Stimulated activated CD8-positive, alpha-beta memory T cell treated with anti-CD3 and anti-CD28 coated beads, Interleukin-15, amount 100 ng/mL, for 4 hours (primary cell): ENCODE measurements at places on chromosomes 5 and 9.

DNA sequence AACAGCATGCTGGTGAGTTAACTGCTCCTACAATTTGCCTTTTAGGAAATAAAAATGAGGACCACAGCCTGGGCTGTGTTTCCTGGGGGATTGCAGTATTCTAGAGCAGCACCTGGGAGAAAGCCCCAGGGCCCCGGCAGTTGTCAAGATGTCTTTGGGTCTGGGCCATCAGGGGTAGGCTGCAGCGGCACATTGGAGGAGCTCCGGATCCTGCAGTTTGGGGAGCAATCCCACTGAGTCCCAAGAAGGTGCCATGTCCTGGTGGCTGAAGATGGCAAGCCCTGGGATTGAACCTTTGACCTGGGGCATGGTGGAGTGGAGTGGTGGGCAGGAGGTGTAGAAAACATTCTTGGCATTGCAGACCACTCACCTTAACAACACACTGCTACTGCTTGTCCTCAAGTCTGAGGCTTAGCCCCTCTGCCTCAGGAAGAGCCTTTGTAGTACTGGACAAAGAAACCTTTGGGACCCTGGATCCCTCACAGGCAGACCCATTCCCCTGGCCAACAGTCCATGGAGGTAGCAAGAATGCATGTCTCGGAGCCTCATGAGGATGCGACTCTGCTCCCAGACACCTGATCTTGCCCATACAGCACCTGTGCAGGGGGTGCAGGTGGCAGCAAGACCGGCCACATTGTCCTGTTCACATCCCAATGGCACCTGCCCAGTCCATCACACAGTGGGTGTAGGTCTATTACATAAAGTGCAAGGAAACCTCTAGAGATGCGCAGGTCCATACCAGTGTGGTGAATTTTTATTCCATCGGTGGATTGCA lies 159.1 kb upstream of the IRX2 start:
- DNase-seq, result no peak

- no peak for DNase-seq
Observed at GRCh38 chr5:139251695-139252288, 41.7 kb upstream of the MATR3 start.

- no peak for DNase-seq
Observed at GRCh38 chr5:162434281-162434680, 366.7 kb downstream of the GABRG2 start.

DNA sequence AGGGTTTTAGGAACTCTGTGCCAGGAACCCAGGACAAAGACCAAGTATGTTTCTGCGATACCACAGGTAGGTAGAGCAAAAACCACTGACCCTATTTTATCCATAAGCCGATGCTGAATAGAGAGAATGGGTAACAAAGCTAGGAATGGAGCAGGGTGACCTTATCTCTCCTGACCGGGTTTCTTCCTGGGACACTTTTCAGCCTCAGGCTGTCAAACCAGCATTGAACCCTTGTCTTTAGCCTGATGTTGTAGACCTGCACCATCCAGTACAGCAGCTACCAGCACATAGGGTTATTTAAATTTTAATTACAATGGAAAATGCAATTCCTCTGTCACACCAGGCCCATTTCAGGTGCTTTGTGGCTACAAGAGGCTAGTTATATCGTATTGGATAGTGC lies 43.1 kb upstream of the DMRT3 start:
- DNase-seq, result no peak

GRCh38 chr9:84598921-84599636 lies 70.5 kb upstream of the NTRK2 start:
- no peak for DNase-seq

- DNase-seq, result no peak
Observed at GRCh38 chr5:80191991-80192398, 63.9 kb downstream of the SERINC5 start.

- no peak for DNase-seq
Observed at GRCh38 chr9:123414936-123415930, 59.2 kb downstream of the CRB2 start.

DNA sequence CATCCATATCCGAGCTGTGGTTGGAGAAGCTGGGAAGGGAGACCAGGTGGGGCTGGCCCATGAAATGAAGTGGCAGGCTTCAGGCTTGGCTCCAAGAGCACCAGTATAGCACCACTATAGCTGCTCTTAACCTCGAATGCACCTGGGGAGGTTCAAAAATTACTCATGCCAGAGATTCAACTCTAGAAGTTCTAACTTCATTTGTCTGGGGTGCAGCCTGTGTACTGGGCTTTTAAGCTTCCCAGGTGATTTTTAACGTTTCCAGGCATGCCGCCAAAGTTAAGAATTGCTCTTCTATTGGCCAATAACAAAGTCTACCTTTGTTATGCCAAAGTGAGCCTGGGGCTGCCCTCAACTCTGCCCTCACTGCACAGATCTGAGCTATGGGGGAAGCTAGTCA lies 458 bp downstream of the PRSS3 start:
- no peak for DNase-seq

DNA sequence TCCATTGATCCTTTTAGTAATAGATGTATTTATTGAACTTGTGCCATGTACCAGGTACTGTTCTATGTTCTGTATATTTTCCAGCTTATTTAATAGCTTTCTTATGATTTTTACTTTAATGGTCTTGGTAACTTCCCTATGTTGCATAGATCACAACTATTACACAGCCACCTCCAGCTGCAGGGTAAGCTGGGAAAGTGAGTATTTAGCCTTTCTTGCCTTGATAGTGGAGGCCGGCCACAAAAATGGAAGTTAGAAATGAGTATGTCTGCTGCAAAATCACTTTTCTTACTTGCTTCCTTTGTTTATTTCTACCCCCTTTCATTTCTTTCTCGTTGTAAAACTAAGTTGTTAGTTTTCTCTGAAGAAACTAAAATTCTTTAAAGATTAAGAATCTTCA lies 43.1 kb upstream of the ANKDD1B start:
- DNase-seq, result no peak

GRCh38 chr9:88320748-88321415 lies 67.4 kb upstream of the SPIN1 start:
- no peak for DNase-seq

GRCh38 chr9:105341434-105342146 lies 97.1 kb downstream of the SLC44A1 start:
- DNase-seq, result no peak

- DNase-seq, result no peak
Observed at GRCh38 chr9:136254381-136255165, 9.0 kb upstream of the QSOX2 start.

GRCh38 chr9:113139225-113139829 lies 11.5 kb upstream of the SLC31A2 start:
- DNase-seq, result no peak

DNA sequence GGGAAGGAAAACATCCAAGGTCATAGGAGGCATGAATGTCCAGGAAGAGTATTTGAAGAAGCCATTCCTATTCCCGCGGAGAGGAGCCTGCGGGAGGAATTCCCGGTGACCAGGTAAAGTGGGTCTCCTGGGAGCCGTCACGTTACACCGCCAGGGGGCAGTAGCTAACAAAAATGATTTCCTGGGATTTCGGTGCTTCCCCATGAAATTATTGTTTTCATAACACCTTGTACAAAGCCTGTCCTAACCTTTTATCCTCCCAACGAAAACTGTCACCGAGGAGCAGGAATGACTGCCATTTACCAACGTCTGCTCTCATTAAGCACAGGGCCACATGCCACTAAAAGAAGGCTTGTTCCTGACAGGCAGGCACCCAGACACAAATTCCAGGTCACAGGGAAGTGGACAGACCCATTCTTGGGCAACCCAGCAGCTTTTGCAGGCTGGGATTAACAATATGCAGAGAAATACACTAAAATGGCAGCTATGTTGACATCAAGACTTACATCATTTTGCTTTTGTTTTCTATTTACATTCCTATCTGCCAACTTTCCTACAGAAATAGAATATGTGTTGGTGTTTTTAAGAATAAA lies 41.2 kb upstream of the CTSL start:
- no peak for DNase-seq

DNA sequence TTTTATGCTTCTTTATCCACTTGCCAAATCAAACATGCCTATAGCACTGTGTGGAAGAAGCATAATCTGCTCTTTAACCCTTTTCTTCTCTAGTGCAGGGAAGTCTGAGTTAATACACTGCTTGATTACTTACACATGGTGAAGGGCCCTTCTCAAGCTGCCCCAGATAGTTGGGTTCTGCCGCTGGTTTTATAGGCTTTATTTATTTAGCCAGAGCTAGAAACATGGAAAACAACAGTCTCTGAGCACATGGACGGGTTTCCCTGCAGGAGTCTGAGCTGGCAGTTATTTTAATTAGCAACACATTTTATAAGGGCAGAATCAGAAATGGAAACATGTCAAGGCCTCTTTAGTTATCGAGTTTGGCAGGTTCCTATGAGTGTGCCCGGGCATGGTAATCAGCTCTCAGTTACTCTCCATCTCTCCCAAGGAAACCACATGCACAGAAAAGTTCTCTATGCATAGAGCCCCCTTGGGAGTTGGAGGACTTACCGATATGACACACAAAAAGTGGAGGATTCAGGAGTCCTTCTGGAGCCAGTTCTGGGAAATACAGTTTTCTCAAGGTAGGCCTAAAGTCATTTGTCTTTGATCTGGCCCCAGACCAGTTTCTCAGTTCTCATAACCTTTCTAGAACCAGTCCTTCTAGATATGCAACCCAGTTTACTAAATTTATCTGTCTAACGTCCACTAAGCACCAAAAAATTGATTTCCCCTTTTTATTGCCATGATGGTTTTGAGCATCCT lies 564.8 kb downstream of the ACTL7B start:
- no peak for DNase-seq

DNA sequence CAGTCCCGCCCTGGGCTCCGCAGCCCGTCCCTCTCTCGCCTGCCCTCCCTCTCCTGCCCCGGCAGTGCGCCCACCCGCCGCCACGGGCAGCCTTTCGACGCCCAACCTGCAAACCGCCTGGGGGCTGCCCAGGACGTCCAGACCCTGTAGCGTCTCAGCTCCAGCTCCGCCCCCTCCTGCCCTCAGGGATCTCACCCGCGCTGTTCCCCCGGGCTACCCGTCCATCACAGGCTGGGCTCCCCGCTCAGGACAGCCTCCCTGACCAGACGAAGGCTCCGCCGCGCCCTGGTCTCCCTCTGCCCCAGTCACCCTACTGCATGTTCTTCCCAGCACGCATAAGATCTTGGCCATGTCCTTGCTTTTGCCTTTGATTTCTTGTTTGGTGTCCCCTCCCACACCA lies 1.4 kb downstream of the RASGEF1C start:
- DNase-seq, result no peak

DNA sequence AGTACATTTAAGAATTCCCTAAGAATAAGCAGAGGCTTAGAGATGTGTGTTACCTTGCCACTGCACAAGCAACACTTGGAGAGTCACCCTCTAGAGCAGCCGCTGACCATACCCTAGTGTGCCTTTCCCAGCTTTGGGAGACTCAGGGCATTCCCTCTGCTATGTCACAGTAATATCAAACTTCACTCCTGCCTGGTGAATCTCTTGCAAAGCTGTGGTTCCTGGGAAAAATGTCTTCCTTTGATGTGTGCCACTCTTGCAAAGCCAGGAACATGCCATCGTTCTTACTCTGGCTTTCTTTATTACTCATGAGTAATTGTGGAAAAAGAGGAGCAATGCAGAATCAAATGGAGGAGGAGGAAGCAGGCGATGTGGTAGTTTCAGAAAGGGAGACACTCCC lies 173.2 kb downstream of the CCDC192 start:
- no peak for DNase-seq

DNA sequence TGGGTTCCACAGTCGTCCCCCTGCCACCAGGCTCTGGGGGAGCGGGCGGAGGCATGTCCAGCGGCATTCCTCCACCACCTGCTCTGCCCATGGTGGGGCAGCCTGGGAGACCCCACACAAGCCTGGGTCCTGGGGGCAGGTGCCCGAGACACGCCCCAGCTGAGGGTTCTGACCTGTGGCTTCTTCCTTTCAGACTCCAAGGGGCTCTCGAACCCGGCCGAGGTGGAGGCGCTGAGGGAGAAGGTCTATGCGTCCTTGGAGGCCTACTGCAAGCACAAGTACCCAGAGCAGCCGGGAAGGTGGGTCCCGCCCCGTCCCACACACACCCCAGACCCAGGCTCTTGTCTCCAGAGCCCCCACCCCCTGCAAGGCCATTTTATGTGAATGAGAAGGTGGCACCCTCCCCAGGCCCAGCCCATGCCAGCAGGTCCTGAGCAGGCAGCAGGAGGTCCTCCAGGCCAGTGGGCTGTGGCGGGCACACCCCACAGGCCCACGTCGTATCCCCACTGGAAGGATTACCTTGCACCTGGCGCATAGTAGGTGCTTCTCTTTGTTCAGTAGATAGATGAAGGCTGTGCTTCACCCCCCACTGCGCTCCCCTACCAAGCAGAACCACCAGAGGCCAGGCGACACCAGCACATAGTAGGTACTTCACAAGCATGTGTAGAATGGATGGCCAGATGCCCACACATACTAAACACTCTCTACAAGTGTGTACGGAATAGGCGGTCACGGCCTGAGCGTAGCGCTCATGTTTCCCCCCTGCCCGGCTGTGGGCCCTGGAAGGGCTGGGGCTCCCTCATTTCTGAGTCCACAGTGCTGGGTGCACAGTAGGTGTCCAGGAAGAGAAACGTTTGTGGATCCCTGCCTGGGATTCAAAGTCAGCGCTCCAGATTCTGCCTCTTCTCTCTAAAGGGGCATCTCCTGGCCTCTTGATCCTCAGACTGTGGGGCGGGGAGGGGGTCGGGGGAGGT lies 107.9 kb downstream of the RXRA start:
- no peak for DNase-seq

- no peak for DNase-seq
Observed at GRCh38 chr9:6239694-6240093, 24.1 kb downstream of the IL33 start.

GRCh38 chr9:115295734-115296133 lies 177.8 kb upstream of the TNC start:
- no peak for DNase-seq
